Activated naive CD4-positive, alpha-beta T cell treated with anti-CD3 and anti-CD28 coated beads for 36 hours (primary cell): ENCODE measurements at places on chromosomes 5 and 9. TPM values are rescaled to one million over a fixed set of nuclear protein-coding genes. Genes with fewer than 3 reads are reported as not detected.

Gene SKP1
- 309 TPM for total RNA-seq

Gene OTP
- total RNA-seq = not detected

Gene SNCB
- total RNA-seq = not detected

Gene ECPAS
- total RNA-seq = 58.1 TPM

Gene TMC1
- total RNA-seq = not detected

Gene NR4A3
- total RNA-seq = 3.8 TPM

DNA sequence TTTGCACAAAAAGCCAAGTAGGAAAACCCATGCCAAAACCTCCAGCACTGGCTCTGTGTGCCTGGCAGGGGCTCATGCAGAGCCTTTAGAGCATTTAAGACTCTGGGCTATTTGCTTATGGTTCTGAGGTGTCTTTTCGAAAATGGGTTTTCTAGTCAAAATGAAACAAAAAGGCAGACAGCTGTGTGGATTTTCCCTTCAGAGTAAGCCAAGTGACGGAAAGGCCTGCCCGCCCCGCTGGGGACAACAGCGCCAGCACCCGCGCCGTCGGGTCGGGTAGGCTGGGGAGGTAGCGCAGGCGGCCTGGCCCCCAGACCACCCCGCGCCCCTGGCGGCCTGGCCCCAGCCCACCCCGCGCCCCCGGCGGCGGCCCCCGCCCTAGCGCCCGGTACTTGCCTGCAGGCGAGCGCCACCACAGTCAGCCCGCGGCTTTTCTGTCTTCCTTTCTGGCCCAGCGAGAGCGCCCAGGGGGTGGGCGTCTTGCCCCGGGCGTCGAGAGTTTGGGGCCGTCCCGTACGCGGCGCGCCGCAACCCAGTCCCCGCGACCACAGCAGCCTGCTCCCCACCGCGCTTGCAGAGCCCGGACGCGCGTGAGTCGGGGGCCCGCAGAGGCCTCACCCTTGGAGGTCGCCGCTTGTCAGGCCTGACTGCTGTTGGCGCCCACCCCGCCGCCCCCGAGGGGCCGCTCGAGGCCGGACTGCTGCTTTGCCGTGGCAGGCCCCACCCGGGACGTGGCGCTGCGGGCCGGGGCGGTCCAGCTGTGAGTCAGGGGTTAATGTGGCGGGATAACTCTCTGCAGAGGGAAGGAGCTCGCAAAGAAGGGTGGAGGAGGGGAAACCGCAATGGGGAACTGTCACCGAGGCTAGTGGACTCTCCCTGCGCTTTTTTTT is at the start of gene TICAM2:
Gene TICAM2 (minus strand): TSS at position 779 of the 890 bp plus-strand sequence. CDS start 21,223 bp downstream, outside the sequence.
- DNase-seq = peak; percentile 76

- no peak for DNase-seq
Measured at GRCh38 chr9:129567842-129568559, 52.9 kb downstream of the C9orf50 start.

- DNase-seq = no peak
Measured at GRCh38 chr5:13115476-13115875, 829.0 kb downstream of the DNAH5 start.

GRCh38 chr5:78642701-78643100 is 5.9 kb downstream of the LHFPL2 start:
- DNase-seq = no peak

DNA sequence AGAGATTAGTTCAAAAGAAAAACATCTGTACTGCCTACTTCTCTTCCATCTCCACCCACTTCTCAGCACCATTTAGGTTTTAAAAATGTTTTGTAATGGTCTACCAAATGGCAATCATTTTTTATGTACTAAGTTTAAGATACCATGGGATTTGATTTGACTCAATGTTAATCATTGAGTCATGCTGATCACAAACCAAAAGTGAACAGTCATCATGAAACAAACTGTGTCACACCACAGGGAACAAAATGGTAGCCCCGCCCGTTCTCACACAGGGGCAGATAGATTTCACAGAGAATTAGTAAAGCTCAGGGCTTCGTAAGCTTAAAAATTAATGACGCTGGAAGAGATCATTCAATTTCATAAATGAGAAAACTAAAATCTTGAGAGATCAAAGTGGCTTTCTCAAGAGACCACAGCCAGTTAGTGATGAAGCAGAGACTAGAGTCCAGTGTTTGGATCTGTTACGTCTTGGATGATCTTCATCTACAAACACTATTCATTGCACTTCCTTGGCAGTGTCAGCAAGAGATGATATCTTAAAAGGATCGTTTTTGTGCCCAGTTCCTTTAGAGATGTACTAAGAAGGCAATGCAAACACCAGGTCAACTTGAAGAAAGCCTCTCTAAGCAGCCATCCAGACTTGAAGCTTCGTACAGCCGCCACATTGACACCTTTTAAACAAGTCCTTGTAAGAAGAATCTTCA is 33.9 kb upstream of the TRIO start:
- peak; percentile 55 for DNase-seq

- no peak for DNase-seq
Measured at GRCh38 chr5:133729800-133730199, 117.5 kb upstream of the FSTL4 start.

DNA sequence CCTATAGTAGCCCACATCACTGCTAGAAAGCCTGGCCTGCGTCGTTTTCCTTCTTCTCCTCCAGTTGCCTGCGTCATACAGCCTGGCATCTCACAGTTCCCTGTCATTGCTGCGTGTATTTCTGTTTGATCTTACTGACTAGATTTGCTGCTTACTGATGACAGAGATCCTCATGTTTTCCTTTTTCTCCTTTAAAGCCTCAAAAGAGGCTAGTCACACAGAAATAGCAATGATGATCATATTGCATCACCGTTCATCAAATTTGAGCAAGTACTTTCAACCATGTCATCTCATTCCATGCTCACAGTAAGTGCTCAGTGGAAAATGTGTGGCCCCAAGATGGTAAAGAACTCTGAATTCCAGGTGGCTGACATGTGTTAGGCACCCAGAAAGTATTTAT is 76.8 kb downstream of the MVB12B start:
- DNase-seq = no peak

GRCh38 chr9:95791286-95791685 is 84.2 kb upstream of the ERCC6L2 start:
- no peak for DNase-seq

DNA sequence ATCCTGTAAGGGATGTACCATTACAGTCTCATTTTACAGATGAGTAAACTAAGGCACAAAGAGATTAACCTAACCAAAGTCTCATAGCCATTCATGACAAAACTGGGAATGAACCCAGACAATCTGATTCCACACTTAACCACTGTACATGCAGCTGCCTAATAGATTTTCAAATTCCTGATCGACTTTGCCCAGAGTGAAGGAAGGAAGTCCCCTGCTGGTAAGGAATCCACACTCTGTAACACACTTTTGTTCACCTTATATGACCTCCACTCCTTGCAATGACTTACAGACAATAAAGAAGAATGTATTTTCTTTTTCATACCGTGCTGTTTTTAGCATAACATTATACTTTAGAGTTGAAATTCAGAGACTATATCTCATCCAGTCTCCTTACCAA is 31.3 kb upstream of the PLPP6 start:
- DNase-seq = no peak

DNA sequence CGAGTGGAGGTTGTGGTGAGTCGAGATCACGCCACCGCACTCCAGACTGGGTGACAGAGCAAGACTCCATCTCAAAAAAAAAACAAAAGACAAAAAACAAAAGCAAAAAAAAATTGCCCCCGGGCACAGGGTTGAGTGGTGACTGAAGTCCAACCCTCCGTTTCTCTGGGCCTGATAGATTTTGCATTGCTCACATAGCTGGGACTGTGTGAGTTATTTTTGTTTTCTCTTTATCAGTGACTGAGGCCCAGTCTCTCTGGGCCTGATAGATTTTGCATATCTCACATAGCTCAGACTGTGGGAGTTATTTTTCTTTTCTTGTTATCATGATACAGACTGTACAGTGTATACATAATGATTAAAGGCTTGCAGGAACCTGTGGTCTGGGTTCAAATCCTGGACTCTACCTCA is 2.6 kb upstream of the SLC28A3 start:
- DNase-seq = no peak

- no peak for DNase-seq
Measured at GRCh38 chr5:124349931-124350330, 396.5 kb downstream of the ZNF608 start.

- no peak for DNase-seq
Measured at GRCh38 chr5:173430394-173430793, 102.2 kb upstream of the STC2 start.

- no peak for DNase-seq
Measured at GRCh38 chr5:88819301-88819999, 63.5 kb downstream of the MEF2C start.

GRCh38 chr5:107821288-107821687 is 150.6 kb upstream of the EFNA5 start:
- DNase-seq = no peak

DNA sequence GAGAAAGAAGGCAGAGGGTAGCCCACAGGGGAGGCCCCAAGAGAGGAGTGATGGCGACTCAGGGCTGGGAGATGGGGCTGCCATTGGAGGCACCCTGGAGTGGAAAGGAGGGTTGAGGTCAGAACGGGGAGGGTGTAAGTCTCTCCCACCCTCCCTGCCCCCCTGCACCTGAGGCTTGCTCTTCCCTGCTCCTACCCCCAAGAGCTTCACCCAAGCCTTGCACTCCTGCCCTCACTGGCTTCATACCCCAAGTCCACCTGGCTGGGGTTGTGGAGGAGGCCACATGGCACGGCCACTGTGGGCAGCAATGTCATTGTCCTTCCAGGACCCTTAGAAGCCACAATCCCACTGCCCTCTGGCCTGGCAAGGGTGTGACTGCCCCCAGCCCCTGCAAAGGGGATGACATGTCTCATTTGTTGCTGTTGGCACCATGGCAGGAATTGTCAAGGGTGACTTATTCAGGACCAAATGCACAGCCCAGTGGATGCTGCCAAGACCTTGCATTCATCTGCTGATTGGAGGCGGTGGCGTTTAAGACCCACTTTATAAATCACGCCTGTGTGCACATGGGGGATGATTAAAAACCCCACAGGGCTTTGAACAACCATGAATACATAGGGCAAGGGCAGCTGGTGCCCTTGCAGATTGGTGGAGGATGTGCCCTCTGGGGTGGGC is 47.6 kb upstream of the RNU6ATAC start:
- DNase-seq = no peak
